ENCODE measurements at places on chromosomes 3 and 15. TPM values are rescaled to one million over a fixed set of nuclear protein-coding genes. Genes with fewer than 3 reads are reported as not detected.

Gene FAM162A
- total RNA-seq, result 28.2 TPM

Gene MFSD1
- total RNA-seq, result 74.9 TPM

GRCh38 chr3:149998946-149999345, 28.3 kb upstream of the PFN2 start:
- no peak for DNase-seq

GRCh38 chr15:36109943-36110658, 469.3 kb upstream of the CDIN1 start:
- DNase-seq, result no peak

GRCh38 chr15:67512933-67513714, 7.8 kb upstream of the C15orf61 start:
- DNase-seq, result no peak

Gene EPHB1
- total RNA-seq, result 6.1 TPM

GRCh38 chr15:56752986-56753385, 19.7 kb upstream of the ZNF280D start:
- DNase-seq, result no peak

Measured in esophagus muscularis mucosa (tissue), 4 donors.